ENCODE measurements at places on chromosomes 3 and 15.

- no peak for DNase-seq
Observed at GRCh38 chr3:189780546-189781270, 149.5 kb downstream of the TP63 start.

DNA sequence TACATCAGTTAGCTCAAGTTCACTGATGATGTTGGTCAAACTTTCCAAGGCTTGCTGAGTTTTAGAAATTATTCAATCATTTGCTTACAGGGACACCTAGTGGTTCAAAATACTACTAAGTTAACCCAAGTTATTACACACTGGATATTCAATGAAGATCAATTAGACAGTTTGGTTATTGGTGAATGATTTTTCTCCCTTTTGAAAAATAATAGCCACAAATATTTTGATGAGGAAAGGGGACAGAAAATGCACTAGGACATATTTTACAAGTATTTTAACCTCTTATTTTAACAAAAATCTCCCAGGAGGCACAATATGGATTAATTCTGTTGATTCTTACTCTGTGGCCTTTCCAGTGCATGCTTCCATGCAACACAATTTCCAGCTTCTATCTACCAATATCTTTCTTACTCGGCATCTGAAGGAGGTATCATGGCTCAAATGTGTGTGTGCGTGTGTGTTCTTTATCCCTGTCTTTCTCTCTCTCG is 20.1 kb upstream of the GOLGA6L2 start:
- DNase-seq, result peak; percentile 2

DNA sequence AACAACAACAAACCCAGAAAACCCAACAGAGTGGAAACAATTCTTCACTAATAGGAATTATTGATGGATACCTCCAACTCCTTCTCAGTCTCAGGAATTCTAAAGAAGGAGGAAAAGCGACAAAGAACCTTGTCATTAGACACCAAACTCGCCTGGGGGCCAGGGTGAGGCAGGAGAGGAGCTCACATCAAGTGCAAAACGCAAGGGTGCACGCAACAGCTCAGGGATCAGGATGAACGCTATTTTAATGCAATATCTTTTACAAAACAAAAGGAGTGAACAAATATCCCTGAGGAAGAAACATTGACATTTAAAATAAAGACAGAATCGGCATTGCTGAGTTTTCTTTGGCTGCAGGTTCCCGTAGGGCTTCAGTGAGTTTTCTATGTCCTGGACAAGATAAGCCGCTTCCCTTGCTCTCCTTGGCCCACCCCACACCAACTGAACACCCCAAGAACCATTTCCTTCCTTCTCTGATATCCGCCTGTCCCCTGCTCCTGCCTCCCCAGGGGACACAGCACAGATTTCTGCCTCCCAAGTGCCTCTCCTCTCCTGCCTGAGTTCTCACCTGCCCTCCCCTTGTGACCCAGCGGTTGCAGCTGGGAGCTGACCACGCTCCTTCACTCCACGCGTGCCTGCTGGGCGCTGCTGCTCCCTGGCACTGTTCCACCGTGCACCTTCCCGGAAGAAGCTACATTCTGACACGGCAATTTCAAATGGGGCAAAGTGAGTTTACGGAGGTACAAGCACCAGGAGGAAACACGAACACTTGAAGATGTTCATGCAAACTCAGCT is 63.0 kb downstream of the ATP10A start:
- DNase-seq, result no peak

DNA sequence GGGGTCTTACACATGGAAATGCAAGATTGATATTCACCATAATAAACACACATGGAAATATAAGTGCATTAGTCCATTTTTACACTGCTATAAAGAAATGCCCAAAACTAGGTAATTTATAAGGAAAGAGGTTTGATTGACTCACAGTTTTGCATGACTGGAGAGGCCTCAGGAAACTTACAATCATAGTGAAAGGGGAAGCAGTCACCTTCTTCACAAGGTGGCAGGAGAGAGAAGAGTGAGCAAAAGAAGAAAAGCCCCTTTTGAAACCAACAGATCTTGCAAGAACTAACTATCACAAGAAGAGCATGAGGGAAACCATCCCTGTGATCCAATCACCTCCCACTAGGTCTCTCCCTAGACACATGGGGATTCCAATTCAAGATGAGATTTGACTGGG is 111.7 kb upstream of the TP63 start:
- no peak for DNase-seq

DNA sequence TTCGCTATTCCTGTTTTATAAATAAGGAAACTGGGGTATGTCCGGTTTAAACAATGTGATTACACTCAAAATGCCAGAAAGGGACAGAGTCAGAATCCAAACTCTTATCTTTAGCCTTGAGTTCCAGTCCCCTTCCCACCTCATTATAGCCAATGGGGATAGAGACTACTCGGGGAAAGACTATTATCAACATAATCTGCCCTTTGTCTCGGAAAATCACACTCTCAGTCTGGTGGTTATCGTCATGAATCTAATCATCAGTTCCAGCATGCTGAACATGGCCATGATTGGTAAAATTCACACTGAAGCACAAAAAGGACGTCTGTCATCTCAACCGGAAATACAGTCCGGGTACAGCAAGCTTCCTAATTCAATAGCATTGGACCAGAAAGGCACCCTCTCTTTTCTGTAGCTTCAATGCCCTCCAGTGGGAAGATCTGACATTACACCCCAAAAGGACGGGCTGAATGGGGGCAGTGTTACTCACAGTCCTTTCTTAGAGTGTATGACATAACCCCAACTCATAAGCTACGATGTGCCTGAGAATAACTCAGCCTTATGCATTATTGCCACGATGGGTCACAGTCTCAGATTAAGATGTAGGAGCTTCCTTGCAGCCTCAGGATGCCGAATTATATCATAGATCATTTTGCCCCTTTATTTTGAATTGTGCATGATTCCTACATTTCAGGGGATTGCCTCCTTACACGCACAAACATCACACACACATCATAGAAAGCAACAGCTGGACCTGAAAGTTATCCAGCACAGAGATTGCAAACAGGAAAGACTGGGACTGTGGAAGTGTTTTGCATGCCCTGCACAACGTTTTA is 390.4 kb upstream of the LMCD1 start:
- DNase-seq, result peak; percentile 47

DNA sequence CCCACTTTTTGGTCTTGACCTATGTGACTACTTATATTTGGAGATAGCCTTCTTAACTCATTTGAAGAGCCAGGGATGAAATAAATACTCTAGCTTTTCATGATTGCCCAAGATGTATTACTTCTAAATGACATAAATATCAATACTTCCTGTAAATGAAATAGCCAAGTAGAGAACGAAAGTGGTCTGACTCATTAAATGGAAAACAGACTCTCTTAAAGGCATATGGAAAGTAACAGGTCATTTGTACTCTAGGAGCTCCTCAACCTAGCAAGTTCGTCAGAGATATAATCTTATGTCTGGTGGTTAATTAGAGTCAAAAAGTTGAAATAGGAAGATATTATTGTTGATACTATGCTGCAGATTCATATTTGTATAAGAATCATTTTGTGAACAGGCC is 1105.4 kb downstream of the TUSC7 start:
- no peak for DNase-seq

- no peak for DNase-seq
Observed at GRCh38 chr15:73802431-73803041, 49.4 kb upstream of the INSYN1 start.

DNA sequence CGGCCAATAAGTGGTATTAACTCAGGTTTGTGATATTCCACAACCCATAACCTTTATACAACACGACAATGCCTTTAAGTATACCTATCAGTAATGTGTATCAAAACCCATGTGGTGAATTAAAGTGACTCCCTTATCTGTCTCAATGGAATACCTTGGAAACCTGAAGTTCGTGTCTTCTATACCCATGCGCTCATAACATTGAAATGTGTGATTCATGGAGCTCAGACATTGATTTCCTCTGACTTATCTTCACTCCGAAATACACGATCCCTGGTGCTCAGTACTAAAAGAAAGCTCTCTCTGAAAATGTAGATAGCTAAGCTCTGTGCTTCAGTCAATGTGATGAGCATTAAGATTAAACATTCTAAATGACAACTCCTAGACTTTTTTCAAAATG is 140.3 kb downstream of the TBC1D5 start:
- DNase-seq, result no peak

GRCh38 chr15:38672273-38672672 is 107.7 kb upstream of the RASGRP1 start:
- DNase-seq, result no peak

DNA sequence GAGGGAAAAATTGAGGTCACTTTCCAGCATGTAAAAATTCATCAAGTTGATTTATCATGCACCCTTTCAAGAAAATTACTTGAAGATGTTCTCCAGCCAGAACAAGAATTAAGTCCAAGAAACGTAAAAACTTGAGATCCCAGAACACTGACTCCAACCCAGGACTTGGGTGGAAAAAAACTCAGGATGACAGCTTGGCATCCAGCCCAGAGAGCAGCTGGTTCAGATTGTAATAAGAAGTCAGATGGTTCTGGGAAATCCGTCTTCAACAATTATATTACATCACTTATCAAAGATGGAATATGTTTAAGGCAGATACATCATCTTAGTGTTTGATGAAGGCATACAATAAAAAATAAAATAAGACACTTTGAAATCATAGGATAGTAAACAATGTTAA is 23.0 kb upstream of the DNAJC13 start:
- DNase-seq, result peak; percentile 40

DNA sequence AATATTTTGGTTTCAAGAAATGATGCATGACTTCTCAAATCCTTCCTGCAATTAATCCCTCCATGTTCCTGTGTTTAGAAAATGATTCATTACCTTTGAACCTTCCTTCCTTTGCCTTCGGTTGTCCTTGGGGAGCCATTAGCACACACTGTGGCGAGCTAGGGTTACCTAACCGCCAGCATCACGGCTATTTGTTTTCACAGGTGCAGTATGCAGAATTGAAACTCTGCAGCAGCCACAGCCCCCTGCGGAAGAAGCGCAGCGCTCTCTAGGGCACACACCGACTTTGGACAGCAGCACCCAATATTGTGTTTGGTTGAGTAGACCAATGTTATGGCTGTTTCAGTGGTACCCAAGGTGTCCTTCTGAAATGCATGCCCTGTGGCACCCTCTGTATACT is 247.4 kb downstream of the MCTP2 start:
- DNase-seq, result no peak

DNA sequence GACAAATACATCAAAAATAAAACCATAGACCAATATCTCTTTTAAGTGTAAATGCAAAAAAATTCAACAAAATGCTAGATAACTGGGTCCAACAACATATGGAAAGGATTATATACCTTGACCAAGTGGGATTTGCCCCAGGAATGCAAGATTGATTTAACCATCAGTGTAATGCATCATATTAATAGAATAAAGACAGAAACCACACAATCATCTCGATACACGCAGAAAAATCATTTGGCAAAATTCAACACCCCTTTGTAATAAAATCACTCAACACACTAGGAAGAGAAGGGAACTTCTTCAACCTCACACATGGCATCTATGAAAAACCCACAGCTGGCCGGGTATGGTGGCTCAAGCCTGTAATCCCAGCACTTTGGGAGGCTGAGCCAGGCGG is 19.5 kb downstream of the GREM1 start:
- DNase-seq, result no peak

GRCh38 chr15:80418892-80419537 is 14.8 kb downstream of the ARNT2 start:
- peak; percentile 22 for DNase-seq

GRCh38 chr3:133576169-133576568 is 2.7 kb downstream of the CDV3 start:
- DNase-seq, result no peak

DNA sequence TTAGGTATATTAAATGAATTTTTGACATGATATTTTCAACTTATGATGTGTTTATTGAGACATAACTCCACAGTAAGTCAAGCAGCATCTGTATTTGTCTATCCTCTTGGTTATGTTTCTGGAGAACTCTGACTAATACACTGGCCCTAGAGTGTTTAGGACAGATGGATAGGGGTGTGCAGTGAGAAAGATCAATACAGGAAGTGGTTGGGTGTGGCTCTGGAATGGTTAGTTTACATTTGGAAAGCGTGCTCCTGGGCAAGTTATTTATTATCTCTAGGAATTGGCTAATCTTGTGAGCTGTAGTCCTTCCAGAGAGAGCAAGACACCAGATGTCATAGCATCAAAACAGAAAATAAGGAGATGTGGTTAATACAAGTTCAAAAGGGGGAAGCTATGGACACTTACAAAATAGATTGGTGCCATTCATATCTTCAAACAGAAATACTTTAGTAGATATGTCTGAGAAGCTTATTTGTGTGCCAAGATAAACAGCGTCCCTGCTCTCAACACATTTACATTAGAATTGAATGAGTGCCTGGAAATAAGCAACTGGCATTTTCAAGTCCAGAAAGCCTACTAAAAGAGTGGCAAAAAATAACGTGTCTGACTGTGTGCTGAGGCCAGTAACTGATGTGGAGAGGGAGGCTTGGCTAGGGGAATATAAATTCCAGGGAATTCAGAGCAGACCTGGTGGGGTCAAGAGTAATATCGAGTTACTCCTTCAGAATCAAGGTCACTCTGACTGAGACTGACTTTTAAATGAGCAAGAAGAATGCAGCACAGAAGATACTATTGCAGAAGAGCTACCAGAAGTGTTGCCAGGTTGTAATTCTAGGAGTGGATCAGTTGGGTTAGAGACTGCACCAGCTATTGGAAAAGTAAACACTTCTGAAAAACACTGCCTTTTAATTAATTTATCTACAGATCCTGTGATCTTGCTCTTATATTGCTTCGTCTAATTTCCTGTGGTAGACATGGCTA is 33.4 kb upstream of the PLAAT1 start:
- peak; percentile 78 for DNase-seq

GRCh38 chr3:131756405-131756804 is 253.6 kb upstream of the MRPL3 start:
- DNase-seq, result no peak

DNA sequence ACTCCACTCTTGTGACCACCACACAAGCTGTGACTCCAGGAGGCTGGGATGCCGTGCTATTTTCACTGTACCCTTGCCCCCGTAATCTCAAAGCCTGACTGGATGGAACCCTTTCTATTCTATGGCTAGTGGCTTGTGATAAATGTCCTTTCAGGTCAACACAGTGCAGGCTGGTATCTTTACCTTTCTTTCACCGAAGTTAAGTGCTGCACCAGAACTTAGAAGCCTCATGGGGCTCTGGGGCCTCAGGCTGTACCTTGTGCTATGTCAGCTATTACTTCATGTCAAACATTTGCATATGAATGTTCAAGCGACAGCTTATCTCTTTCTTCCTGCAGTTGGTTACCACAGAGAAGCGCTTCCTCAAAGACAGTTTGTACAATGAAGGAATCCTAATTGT is 66.8 kb downstream of the RPL39L start:
- DNase-seq, result no peak

DNA sequence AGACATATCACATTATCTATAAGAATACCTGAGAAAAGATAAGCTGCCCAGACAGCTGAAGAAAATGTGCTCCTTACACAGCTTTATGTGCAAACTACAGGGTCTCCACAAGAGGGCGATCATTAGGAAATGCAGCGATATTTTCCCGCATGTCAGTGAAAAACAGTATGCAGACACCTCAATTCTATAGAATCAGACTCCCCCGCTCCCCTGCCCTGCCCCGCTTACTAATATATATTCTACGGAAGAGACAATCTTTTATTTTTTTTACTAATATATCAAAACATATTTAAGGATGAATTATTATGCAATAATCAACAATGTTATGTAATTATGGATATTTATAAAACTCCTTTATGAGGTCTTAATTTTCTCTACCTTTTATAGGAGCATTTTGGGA is 681.3 kb downstream of the ROBO1 start:
- DNase-seq, result peak; percentile 55

Measured in NCI-H1105 treated with DMSO at 0.1 percent for 48 hours (cell line).